ENCODE measurements at places on chromosomes 3 and 15.
A peak's percentile ranks its signal among the peaks of the same experiment; 100 is the strongest.

GRCh38 chr3:158103887-158104327, 2.3 kb downstream of the SHOX2 start:
- peak; percentile 26 for DNase-seq

- peak; percentile 66 for DNase-seq
These were observed 138.3 kb upstream of the AGBL1 start for GRCh38 chr15:85941186-85941855.

- DNase-seq = peak; percentile 38
These were observed 37.1 kb downstream of the QTRT2 start for GRCh38 chr3:114093596-114093995.

GRCh38 chr3:67649681-67650080, 4.7 kb downstream of the SUCLG2 start:
- DNase-seq = no peak

- no peak for DNase-seq
These were observed 477.5 kb downstream of the LPP start for GRCh38 chr3:188631291-188632010.

- DNase-seq = no peak
These were observed 3.4 kb downstream of the LINGO1 start for GRCh38 chr15:77629070-77630030.

GRCh38 chr15:55007561-55007960, 189.2 kb downstream of the RSL24D1 start:
- DNase-seq = peak; percentile 3

- DNase-seq = no peak
These were observed 35.1 kb downstream of the TMOD3 start for GRCh38 chr15:51864408-51865056.

- DNase-seq = no peak
These were observed 43.0 kb upstream of the HEG1 start for GRCh38 chr3:125098611-125099291.

GRCh38 chr15:25787855-25788520, 75.1 kb downstream of the ATP10A start:
- DNase-seq = no peak

DNA sequence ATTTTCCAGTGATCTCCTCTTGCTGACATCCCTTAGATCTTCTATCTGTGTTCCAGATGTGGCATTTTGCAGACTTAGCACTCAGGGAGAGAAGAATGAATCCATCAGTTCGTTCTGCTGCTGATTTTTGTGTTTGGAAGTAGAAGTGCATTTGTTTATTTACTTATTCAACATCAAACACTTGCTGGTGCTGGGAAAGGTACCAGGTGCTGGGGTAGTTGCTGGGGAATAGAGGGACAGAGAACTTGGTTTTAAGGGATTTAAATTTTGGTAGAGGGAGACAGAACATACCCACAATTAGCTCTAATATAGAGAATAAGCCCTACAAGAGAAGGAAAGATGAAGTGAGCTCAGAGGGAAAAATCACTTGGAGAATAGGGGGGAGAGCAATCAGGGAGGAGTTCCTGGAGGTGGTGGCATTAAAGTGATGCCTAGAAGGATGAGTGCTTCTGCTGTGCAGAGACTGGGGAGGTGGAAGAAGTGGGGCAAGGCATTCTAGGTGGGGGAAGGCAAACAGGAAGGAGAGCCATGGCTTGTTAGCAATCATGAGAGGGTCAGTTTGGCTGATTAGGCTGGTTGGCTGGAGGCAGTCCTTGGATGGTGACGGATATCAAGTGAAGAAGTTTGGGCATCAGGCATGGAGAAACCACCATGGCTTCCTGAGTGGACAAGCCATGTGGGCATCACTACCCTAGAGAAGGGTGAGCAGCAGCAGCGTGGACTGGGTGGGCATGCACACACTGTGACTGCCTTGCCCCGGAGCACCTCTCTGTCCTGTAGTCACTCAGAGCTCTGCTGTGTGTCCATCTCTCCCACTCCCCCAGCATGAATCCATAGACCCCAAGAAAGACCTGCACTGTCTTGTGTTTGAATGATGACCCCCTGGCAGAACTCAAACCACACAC, 197.3 kb downstream of the OPA1 start:
- no peak for DNase-seq

DNA sequence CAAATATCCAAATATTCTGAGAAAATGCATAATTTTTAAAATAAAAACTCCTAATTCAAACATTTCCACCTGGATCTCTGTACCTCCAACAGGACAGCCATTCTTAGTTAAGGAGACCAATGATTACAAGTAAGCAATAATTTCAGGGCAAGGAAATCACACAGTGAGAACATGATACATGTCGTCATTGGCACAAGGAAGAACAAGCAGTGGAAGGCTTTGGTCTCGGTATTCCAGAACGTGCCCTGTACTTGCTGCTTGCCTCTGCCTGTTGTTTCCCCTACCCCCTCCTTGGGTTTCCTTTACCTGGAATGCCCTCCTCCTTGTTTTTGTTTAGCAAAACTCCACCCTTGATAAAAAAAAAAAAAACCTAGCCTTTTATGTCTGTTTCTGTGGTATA, 72.8 kb downstream of the PPM1L start:
- no peak for DNase-seq

GRCh38 chr3:149085828-149086231, 503 bp downstream of the HLTF start:
- peak; percentile 56 for DNase-seq

DNA sequence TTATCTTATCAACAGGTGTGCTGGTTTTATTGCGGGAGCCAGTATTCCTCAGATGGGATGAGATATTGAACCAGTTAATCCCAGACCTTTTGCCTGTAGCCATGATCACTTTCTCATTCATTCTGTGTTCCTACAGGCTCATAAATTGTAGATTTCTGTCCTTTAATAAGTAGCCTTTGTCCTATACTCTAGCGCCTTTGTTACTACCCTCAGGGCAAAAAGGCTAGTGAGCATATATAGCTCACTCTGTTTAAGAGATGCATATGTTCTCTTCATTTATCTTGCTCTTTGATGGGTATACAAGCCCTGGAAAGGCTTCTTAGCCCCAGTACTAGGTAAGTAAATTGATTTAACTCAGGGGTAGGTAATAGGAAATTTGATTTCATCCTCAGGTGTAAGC, 95.1 kb downstream of the OXSM start:
- DNase-seq = no peak

- DNase-seq = no peak
These were observed 281.9 kb downstream of the OCA2 start for GRCh38 chr15:27817258-27817657.

DNA sequence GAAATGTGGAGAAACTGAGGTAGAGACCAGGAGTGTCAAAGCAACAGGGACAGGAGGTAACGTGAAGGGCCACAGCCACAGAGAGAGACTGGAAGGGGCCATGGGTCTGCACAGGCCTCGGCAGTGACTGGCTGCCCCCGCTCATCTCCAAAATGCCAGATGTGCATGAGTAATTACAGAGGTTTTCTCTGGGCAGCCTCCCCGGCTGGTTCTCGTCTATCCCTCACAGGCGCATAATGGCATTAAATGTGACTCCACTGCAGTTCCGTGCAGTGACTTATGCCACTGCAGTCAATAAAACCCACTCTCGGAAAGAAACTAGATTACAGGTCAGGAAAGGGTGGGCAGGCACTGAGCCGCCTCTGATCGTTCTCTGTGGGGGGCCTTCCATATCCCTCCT, 74.7 kb downstream of the WDR76 start:
- no peak for DNase-seq

- DNase-seq = no peak
These were observed 127.1 kb downstream of the KLF13 start for GRCh38 chr15:31453558-31454318.

- DNase-seq = no peak
These were observed 6.9 kb upstream of the NCBP2 start for GRCh38 chr3:196949285-196949619.

DNA sequence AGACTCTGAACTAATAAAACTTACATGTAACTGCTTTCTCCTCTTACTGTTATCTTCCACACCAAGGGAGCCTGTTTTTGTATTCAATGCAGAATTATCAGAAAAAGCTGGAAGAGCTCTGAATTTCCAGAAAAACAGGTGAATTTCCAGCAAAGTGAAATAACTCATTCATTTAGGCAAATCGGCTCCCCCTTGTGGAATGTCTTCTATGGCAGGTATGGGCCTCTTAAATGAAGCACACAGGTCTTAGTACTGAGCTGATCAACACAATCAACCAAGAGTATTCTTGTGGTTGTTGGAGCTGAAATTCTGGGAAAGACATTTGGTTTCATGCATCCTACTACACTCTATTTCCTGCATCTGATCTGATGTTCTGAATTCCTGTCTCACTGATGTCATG, 31.0 kb upstream of the PTPRG start:
- DNase-seq = peak; percentile 66

DNA sequence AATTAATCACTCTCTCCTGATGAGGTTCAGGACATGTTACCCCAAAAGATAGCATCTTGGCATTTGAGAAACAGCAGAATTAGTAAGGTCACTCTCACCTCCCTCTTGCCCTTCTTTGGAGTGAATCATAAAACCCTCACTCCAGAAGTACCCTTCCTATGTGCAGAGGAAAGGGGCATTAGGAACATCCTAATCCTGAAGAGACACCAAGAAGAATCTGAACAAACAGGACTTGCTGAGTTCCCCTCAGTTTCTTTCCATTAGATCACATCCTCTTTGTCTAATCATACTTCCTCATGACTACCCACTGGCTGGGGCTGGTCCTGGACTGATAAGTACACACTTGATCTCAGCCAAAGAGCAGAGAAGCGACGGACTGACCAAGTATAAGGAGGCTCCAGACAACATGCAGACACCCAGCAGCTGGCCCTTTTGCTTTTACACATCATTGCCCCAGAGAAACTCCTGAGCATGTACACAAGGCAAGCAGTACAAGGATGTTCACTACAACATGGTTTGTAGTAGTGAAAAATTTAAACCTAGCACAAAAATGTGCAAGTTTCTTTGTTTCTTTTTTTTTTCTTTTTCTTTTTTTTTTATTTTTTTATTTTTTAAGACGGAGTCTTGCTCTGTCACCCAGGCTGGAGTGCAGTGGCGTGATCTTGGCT, 15.0 kb upstream of the TM6SF1 start:
- no peak for DNase-seq

GRCh38 chr3:66406831-66407610, 93.8 kb downstream of the LRIG1 start:
- peak; percentile 66 for DNase-seq

GRCh38 chr3:46427916-46428833, 21.1 kb downstream of the CCRL2 start:
- DNase-seq = no peak

DNA sequence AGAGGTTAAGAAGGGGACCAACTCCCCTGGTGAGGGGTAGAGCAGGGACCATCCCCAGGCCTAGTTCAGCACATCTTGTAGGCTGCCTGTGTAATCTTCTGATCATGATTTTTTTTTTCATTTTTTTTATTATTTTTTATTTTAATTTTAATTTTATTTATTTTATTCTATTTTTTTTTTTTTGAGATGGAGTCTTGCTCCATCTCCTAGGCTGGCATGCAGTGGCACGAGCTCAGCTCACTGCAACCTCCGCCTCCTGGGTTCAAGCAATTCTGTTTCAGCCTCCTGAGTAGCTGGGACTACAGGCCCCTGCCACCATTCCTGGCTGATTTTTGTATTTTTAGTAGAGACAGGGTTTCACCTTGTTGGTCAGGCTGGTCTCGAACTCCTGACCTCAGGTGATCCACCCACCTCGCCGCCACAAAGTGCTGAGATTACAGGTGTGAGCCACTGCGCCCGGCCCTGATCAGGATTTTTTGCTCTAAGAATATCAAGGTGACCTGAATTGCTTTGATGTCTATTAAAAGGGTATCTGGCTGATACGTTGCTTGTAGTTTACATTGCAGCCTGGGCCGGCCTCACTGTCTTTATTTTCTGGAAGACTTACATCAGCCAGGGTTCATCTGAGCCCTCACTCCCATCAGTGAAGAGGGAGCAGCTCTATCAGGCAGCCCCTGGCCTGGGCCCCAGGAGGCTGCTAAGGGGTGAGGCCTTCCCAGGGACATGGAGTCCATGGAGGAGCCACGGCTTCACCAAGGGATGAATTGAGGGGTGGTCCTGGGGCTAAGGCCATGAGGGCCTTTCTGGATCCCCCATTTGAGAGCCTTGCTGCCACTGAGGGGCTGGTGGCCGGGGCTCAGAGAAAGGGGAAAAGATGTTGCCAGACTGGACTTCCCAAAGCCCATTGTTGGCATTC, 10.7 kb downstream of the SYNM start:
- DNase-seq = no peak

- DNase-seq = no peak
These were observed 21.0 kb downstream of the ZIC4 start for GRCh38 chr3:147385059-147386012.
